CD8-positive, alpha-beta memory T cell (primary cell): ENCODE measurements at places on chromosomes 11 and 22. TPM values are rescaled to one million over a fixed set of nuclear protein-coding genes. Genes with fewer than 3 reads are reported as not detected.

Gene MYRF
- 0.93 TPM for total RNA-seq

Gene LDHA
- total RNA-seq = 1,631 TPM

Gene EXPH5
- 0.89 TPM for total RNA-seq

Gene C11orf87
- not detected for total RNA-seq

DNA sequence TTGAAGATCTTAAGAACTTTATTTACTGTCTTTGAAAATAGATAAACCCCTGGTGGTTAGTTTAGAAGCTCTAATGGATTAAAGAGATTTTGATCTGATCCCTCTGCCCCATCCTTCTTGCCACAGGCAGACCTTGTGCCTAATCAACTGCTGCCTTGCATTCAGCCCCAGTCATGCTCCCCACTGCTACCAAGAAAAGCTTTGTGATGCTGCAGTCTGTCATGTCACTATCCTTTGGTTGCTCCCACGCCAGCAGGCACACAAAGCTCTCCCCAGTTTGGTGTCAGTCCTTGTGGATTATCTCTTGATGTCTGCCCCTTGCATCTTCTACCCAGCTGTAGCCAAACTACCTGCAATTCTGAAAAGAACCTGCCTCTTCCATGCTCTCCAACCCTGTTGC is 112.2 kb downstream of the MTNR1B start:
- no peak for DNase-seq

GRCh38 chr11:3684819-3685172 is 13.6 kb upstream of the CHRNA10 start:
- no peak for DNase-seq

DNA sequence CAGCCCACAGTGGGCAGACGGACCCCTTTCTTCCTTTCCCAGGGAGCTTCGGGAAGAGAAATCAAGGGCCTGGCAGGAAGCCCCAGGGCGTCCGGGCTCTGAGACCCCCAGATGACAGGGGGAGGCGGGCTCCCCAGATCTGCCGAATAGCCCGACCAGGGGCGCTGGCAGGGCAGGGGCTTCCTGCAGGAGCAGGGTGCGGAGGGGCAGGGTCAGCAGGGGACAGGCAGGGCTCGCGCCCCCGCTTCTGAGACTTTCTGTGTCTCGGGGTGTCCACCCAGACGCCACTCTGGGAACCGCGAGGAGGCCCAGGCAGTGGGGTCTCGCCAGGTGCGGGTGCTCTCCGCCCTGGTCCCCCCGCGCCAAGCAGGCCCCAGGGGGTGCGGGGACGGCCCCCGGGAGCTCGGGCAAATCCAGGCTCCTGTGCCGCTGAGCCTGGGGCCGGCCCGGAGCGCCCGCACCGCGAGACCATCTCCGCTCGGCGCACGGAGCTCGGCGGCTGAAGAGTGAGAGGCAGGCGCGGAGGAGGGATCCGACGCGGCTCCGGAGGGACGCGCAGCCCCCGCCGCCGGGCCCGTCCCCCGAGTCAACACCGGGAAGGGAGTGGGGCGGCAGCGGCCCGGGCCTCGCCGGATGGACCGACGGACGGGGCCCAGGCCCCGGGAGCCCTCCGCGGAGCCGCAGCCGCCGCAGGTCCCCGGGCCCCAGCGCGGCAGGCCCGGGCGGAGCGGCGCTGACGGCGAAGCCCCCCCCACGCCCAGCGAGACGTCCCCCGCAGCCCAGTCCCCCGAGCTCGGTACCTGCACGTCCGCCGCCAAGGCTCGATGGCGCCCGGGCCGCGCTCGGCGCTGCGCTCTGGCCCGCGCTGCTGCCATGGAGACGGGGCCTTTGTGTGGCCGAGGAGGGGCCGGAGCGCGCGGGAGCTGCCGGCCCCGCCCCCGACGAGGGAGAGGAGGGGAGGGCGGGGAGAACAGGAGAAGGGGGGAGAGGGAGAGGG is at the start of gene PLXNB2:
Gene PLXNB2 (minus strand): TSS at position 894 of the 997 bp plus-strand sequence. CDS start 17,062 bp downstream, outside the sequence.
- DNase-seq = no peak

- no peak for DNase-seq
Measured at GRCh38 chr22:31616315-31616980, 45.6 kb downstream of the PISD start.

DNA sequence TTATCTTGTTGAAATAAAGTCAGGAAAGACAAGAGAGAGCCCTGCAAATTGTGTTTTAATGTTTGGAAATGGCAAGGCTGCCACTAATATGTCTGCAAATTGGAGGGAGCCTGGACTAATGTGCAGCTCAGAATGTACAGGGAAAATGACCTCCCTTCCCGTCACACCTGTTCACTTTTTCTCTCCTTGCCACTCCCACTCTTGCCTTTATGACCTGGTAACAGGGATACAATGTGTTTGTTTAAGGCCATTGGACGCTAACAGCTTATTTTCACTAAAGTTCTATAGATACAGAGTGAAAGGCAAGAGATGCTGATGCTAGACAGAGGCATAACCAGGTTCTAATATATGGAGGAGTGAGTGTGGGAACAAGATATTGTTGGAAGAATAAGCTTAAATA is 203.9 kb downstream of the RAB38 start:
- DNase-seq = no peak
